Stimulated activated CD8-positive, alpha-beta memory T cell treated with anti-CD3 and anti-CD28 coated beads, Interleukin-4, amount 100 ng/mL, for 1 hour (primary cell): ENCODE measurements at places on chromosomes 4 and X.

DNA sequence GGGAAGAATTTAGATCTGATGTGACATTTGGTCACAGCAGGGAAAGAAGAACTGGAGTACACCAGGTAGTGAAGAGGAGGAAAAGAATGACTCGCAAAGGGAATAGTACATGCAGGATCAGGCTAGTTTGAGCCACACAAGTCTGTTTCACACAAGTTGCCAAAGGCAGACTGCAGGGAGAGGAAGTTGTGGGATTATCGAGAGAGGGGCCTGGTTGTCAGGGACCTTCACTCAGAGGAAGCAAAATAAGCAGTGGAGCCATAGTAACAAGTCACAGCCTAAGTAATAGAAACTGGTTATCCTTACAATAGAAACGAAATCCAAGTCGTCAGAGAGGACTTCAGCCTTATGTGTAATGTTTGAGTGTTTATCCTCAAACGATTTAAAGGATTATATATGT is 316.7 kb upstream of the HTR2C start:
- DNase-seq, result no peak

DNA sequence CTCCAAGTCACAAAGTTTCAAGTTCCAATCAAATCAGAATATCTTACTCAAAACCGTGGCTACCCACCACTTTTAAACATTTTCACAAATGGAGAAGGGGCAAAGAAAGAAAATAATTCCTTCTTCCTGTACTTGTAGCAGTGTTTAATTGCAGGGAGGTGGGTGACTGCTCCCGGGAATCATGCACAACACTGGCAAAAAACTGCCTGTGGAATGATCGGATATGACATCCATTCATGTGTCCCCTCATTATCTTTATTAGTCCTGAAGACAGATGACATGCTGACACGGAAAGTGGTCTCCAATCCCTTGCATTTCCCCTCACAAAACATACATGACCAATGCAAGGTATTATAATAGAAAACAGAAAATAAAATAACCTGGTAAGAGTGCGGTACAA is 2.0 kb downstream of the TSPAN5 start:
- DNase-seq, result no peak

- no peak for DNase-seq
Measured at GRCh38 chrX:65196758-65197360, 220.6 kb upstream of the ZC4H2 start.

DNA sequence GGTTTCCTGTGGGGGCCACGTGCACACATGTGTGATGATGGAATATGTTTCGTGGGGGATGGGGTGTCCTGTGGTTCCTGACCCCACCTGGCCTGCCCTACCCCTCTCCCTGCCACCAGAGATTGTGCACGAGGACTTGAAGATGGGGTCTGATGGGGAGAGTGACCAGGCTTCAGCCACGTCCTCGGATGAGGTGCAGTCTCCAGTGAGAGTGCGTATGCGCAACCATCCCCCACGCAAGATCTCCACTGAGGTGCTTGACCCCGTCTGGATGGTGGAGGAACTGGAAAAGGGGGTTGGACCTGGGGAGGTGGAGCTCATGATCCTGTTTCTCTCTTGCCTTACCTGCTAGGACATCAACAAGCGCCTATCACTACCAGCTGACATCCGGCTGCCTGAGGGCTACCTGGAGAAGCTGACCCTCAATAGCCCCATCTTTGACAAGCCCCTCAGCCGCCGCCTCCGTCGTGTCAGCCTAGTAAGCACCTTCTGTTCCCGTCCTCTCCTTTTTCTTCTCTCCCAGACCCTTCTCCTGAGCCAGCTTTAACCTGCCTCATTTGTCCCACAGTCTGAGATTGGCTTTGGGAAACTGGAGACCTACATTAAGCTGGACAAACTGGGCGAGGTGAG is 5.9 kb downstream of the CDK16 start:
- DNase-seq, result no peak

GRCh38 chrX:15242899-15243555 is 26.9 kb downstream of the ASB9 start:
- DNase-seq, result no peak

- no peak for DNase-seq
Measured at GRCh38 chr4:94931626-94932025, 173.9 kb downstream of the BMPR1B start.

DNA sequence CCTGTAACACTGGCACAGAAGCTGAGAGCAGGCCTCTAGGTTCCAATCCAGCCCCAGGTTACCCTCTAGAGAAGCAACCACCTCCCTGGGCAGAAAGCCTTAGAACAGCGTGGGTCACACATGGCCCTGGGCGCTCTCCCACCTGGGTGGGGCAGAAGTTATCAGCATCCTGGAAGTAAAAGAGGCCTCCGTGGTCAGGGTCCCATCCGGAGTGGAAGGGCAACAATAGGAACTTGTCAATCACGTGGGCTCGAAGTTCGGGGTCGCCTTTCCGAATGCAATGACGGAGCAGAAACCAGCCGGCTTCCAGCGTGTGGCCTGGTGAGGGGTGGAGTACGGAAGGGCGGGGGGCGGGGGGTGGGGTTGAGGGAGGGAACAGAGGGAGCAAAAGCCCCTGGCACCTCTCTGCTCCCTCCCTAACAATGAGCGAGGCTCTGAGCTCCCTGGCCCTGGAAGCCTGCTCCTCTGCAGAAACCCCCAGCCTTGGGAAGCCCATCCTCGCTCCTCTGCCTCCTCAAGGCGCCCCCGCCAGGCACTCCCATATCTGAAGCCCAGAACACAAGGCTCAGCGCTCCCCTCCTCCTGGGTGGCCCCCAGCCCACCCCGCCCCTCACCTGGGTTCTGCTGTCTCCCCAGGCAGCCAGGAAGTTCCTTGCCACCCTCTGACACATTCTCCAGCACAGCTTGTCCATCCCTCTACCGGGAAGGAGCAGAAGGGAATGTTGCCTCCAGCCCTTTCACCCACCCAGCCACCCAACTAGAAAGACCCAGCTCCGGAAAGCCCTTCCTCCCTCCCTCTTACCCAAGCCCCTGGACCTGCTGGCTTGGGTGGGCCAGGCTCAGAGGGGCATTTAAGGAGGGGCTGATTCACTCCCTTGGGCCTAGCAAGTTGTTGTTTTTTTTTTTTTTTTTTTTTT is 2.8 kb downstream of the RENBP start:
- no peak for DNase-seq

GRCh38 chr4:131370846-131371245 is 1778.2 kb upstream of the PCDH10 start:
- no peak for DNase-seq

DNA sequence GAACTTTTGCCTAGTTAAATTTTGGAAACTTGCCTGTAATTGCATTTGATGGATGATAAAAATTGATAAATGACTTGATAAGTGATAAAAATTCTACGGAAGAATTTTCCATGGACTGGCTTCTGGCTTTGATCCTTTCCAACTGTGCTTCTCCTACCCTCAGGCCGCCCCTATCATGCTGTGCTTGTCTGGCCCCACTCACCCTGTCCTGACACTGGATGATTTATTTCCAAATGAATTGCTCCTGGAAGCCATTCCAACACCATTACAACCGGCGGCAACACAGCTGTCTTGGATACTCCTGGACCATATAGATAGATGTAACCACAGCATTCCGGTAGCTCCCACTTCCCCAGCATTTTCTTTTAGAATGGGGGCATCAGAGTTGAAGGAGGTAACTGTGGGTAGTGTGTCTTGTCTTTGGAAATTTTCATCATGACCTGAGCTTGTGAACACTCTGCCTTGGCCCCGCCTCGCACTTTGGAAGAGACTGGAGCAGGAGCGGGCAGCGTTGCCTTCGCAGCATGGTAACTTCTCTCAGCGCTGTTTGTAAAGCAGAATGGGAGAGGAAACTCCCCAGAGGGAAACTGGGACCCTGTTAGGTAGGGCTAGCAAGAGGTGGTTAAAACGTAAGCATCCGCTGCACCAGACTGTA is 77.4 kb downstream of the TBL1X start:
- DNase-seq, result no peak

DNA sequence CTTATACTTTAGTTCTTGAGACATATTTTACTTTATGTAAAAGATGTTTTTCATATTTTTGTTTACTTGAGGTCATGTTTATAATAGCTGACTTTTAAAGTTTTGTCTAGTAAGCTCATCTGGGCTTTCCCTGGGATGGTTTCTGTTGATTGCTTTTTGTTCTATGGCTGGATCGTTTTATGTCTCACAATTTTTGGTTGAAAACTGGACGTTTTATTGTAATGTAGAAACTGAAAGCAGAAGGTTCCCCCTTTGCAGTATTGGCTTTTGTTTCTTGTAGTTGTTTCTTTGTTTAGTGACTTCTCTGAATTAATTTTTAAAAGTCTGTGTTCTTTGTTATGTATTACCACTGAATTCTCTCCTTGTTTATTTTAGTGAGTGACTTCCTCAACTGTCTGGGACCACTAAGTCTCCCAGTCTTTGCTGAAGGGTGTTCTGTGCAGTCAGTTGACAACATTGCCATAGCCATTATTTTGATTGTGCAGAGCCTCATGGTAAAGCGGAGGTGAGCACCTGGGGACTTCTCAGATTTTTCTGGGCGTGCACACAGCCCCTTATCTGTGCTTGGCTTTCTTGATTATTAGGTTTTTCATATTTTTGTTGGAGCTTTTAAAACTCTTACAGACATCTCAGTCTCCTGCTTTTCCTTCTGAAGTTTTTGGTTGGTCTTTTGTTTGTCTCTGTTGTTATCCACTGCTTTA is 31.0 kb downstream of the KDM6A start:
- no peak for DNase-seq

DNA sequence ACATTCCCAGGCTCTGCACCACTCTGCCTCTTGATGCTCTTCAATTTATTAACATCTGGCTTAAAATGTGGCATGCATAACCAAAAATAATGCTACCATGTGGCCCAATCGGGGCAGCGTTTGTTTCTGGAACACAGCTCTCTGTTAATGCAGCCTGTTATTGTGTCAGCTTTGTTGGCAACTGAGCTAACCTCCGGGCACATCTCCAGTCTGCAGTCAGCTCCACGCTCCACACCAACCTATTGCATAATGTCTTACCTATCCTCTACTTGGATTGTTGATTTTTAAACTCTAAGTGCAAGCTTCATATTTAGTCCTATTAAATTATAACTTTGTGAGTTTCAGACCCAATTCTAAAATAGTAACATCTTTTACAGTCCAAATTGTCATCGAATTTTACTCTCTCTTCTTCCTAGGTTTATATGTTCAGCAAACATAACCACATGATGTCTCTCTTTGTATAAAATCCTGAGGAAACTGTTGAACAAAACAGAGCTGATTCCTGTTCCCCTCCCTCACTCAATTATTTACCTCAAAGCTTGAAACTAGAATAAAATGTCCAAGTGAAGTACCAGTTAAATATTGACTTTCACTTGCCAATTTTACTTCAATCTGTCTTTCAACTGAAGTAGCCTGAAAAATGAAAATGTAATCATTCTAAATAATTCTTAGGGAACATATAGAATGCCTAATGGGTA is 92.2 kb upstream of the RAPGEF2 start:
- no peak for DNase-seq

DNA sequence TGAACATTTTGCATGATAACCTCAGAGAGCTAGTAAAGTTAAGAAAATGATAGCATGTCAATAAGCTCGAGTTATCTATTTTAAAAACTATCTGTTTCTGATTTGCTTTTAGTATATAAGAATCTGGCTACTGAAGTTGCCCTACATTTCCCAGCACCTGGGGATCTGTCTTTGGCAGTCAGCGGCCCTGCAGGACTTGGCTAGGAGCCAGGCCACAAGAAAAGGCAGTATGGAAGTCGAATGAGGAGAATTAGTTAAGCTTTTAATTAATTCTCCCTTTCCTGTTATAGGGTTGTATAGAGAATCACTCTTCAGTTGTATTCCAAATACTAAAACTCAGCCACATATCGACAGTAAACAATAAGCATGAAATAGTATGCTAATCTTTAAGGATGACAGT is 22.7 kb downstream of the POU4F2 start:
- DNase-seq, result no peak

GRCh38 chr4:15006416-15007024 is 4.2 kb downstream of the CPEB2 start:
- DNase-seq, result no peak

- no peak for DNase-seq
Measured at GRCh38 chr4:101993002-101993841, 202.7 kb downstream of the BANK1 start.

DNA sequence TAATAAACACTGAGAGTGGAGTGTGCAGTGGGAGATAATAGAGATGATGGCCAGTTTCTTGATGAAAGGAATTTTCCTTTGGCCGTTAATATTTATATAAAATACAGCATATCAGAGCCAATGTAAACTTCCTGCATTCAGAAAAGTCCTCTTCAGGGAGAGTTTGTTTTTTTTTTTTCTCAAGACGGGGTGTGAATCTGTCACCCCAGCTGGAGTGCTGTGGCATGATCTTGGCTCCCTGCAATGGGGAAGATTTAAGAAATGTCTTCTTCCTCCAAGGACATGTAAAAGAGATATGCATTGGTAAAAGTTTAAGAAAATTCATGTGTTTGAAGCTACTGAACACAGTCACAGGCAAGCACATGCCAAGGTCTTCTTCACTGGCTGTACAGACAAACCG is 25.4 kb upstream of the TBC1D9 start:
- DNase-seq, result no peak

DNA sequence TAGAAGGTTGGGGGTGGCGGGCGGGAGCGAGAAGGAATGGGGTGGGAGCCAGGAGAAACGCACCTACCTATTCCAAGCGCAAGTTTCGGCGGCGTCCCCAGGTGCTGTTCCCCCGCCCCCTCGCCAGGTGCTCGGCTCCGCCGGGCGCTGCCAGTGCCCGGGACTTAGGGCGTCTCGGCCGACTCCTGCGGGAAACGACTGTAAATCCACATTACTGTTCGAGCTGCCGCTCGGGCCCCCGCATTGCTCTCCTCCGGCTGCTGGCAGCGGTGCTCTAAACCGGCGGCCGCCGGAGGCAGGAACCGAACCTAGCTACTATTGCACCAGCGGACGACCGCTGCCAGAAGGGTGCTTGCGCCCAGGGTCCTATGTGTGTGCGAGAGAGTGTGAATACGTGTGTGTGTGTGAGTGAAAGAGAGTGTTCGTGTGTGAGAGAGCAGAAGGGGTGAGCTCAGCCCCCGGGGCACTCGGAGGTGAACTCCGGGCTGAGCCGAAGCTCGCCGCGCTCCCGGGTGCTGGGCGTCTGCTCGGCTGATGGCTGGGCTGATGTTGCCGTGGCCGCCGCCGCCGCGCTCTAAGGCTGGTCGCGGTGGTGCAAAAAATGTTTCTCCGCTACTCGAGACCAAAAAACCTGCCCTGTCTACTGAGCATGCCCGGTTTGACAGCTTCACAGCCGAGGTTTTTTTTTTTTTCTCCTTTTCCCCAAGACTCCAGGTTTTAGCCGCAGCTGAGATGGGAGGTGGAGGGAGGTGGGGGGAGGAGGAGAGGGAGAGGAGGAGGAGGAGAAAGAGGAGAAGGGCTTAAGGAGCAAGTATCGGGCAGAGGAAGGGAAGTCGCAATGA is 115.7 kb upstream of the TEX13C start:
- no peak for DNase-seq
